Effector memory CD8-positive, alpha-beta T cell (primary cell): ENCODE measurements at places on chromosomes 12 and 14.

DNA sequence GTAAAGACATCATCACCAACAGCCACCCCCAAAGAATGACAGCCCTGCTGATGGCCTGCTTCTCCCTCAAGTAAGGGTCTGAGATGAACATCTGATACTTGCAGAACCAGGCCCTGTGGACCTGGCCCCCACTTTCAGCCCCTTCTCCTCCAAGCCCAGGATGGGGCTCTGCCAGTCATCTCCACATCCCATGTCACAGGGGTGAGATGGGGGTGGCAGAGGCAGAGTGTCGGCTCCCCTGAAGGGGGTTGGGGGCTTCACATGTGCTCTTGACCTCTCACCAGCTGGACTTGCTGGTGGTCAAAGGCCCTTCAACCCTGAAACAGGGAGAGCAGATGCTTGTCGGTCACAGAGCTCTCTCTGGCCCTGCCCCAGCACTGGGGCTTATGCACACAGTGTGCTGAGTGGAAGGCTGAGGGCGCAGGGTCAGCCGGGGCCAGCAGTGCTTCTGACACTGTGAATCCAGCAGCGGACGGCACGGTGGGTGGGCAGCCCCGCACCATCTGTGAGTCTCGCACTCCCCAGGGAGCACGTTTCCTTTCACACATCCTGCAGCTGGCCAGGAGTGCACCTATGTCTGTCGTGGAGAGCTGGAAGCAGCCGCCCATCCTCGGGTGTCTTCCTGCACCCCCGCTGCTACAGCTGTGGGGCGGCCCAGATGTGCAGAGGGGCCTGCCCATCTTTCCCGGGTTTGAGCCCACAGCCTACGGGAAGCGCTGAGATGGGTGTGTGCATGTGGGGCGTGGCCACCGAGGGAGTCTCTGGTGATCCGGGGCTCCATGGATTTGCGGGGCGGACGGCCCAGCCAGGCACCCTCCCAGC is 94.3 kb downstream of the ADGRD1 start:
- H3K36me3 ChIP-seq: peaks cover 3% of the 10 kb centered on the region
- DNase-seq: no peak
- H3K27ac ChIP-seq: no peak overlapping the region
- H3K27me3 ChIP-seq: peaks cover 12% of the 10 kb centered on the region

GRCh38 chr12:4891866-4892265 is 17.8 kb upstream of the KCNA1 start:
- H3K36me3 ChIP-seq: no peaks in the 10 kb centered on the region
- no peak overlapping the region for H3K4me3 ChIP-seq
- DNase-seq: no peak
- no peaks in the 10 kb centered on the region for H3K4me1 ChIP-seq
- peaks cover 38% of the 10 kb centered on the region for H3K27me3 ChIP-seq

DNA sequence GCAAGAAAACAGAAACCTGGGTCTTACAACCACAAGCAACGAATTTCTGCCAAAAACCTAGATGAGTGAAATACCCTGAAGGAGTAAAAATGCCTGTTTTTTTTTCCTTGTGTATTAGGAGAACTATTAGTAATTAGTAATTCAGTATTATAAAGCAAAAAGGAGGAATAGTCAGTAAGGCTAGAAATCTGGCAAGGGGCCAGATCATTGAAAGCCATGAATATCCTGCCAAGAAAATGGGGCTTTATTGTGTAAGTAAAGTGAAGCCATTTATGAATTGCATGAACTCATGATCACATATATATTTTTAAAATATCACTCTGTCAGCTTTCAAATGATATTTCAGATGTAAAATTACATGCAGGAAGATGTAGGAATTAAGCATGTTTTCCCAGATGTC is 57.9 kb downstream of the TXNDC16 start:
- no peak for DNase-seq
- no peak overlapping the region for H3K4me3 ChIP-seq
- H3K27me3 ChIP-seq: no peaks in the 10 kb centered on the region
- no peaks in the 10 kb centered on the region for H3K4me1 ChIP-seq
- no peak overlapping the region for H3K27ac ChIP-seq

- H3K27ac ChIP-seq: no peak overlapping the region
- no peaks in the 10 kb centered on the region for H3K27me3 ChIP-seq
- no peak for DNase-seq
These were observed 183.8 kb downstream of the TTC7B start for GRCh38 chr14:90632451-90632850.

DNA sequence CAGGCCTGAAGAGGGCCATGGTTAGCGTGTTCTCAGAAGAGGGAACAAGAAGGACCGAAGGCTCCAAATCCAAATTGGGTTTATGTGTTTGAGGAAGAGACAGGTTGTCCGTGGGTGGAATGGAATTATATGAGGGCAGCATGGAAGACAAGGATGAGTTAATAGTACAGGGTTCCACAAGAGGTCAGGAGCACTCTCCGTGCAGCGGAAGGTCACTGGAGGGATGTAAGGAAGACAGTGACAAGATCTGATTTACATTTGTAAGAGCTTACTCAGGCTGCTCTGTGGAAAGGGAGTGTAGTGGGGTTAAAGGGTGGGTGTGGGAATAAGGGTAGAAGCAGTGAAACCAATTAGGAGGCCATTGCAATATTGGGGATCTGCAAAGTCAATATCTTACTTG is 97.0 kb downstream of the TPH2 start:
- H3K27me3 ChIP-seq: no peaks in the 10 kb centered on the region
- no peak for DNase-seq
- H3K4me1 ChIP-seq: no peaks in the 10 kb centered on the region
- H3K36me3 ChIP-seq: no peaks in the 10 kb centered on the region
- no peak overlapping the region for H3K27ac ChIP-seq
- no peak overlapping the region for H3K4me3 ChIP-seq

DNA sequence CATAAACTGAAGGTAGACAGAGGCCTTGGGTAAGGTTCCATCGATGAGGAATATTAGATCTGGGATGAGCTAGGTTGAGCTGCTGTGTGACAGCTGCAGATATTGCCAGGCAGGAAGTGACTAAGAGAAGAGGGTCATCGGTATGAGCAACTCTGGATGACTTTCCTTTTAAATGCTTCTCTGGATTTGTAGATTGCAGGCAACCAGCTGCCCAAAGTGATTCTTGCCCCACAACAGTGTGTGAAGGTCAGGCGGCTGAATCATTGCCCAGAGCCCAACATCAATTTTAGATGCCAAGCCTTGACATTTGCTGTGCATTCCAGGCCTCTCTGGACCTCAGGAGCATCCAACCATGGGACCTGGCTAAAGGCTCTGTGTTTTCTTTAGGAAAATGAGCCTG is 255.9 kb downstream of the DPF3 start:
- no peak overlapping the region for H3K4me3 ChIP-seq
- no peak overlapping the region for H3K27ac ChIP-seq
- H3K4me1 ChIP-seq: peaks cover 3% of the 10 kb centered on the region
- H3K36me3 ChIP-seq: no peaks in the 10 kb centered on the region

DNA sequence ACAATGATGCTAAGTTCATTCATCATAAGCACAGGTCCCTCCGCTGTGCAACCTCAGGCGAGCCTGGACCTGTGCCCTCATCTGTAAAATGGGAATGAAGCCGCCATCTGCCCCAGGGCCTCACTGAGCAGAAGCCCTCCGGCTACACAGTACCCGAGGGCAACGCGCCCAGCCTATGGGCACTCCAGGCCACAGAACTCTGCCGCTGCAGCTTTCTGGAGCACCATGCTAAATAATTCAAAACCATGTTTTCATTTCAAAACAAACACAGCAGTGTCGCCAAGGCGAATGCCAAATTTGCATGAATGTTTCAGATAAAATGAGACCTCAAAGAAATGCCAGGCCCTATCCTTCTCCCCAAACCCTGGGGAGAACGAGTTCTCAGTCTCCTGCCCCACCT is 4.0 kb downstream of the NCOR2 start:
- H3K4me3 ChIP-seq: no peak overlapping the region
- H3K4me1 ChIP-seq: peaks cover 34% of the 10 kb centered on the region
- DNase-seq: no peak
- no peak overlapping the region for H3K27ac ChIP-seq
- no peaks in the 10 kb centered on the region for H3K27me3 ChIP-seq

- peaks cover 2% of the 10 kb centered on the region for H3K4me1 ChIP-seq
- no peak for DNase-seq
- no peak overlapping the region for H3K27ac ChIP-seq
- no peaks in the 10 kb centered on the region for H3K36me3 ChIP-seq
These were observed 34.9 kb downstream of the CACNA2D4 start for GRCh38 chr12:1883513-1883912.

- DNase-seq: no peak
- H3K4me3 ChIP-seq: no peak overlapping the region
- H3K4me1 ChIP-seq: peaks cover 1% of the 10 kb centered on the region
- no peaks in the 10 kb centered on the region for H3K27me3 ChIP-seq
These were observed 17.0 kb downstream of the CAMKK2 start for GRCh38 chr12:121279507-121279915.

DNA sequence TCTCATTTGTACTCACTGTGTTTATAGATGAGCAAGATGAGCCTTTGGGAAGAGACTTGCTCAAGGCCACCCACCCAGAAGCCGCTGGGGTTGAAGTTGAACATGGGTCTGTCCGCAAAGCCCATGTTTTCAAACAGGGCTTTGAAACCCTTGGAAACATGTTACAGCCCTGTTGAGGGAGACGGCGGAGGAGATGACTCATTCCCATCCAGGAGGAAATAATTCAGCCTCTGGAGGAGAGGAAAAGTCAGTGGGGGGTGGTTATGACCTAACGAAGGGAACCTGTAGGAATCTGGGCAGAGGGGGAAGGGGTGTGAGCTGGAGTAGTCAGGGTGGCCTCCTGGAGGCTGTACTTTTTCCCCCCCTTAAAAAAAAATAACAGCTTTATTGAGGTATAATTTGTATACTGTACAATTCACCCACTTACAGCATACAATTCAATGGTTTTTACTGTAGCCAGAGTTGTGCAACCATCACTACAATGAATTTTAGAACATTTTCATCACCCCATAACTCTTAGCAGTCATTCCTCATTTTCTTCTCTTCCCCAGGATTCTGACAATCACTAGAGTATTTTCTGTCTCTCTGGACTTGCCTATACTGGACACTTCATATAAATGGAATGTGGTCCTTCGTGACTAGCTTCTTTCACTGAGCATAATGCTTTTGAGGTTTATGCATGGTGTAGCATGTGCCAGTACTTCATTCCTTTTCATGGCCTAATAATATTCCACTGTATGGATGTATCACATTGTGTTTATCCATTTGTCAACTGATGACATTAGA is 1.9 kb upstream of the RIN3 start:
- peaks cover 41% of the 10 kb centered on the region for H3K4me1 ChIP-seq
- H3K4me3 ChIP-seq: no peak overlapping the region
- no peaks in the 10 kb centered on the region for H3K27me3 ChIP-seq
- H3K27ac ChIP-seq: peak overlapping the region; percentile 92

DNA sequence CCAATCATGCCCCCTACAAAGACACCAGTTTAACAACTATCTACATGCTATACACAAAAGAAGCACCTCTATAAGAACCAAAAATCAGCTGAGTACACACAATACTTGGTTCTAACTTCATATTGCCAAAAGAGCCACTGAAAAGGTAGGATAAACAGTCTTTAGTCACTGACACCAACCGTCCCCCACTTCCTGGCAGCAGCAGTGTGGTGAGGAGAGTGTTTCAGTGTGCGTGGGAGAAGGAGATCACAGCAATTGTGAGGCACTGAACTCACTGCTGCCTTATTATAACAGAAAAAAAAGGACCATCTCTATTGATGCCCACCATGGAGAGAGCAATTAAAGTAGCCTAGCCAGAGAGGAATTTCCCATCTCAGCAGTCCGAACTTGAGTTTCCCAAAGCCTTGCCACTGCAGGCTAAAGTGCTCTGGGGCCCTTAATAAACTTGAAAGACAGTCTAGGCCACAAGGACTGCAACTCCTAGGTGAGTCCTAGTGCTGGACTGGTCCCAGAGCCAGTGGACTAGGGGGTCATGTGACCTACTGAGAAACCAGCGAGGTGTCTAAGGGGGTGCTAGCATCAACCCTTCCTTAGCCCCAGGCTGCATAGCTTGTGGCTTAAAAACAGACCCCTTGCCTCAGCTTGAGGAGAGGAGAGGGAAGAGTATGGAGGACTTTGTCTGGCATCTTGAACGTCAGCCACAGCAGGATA is 37.1 kb upstream of the LMNTD1 start:
- no peaks in the 10 kb centered on the region for H3K4me1 ChIP-seq
- no peak overlapping the region for H3K4me3 ChIP-seq
- DNase-seq: no peak

DNA sequence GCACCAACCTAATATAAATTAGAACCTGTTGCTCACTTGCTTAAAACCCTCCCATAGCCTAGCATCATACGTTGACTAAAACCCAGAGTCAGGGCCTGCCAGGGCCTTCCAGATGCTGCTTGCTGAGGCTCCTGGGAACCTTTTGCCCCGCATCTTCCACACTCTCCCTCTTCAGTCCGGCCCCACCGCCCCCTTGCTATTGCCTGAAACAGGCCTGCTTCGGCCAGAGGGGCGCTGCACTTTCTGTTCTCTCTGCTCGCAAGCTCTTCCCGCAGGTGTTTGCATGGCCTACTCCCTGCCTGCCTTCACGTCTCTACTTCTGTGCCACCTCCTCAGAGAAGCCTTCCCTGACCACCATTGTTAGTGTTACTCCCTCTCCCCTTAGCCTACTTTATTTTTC is 13.7 kb upstream of the TCTN2 start:
- H3K4me3 ChIP-seq: no peak overlapping the region
- DNase-seq: no peak

DNA sequence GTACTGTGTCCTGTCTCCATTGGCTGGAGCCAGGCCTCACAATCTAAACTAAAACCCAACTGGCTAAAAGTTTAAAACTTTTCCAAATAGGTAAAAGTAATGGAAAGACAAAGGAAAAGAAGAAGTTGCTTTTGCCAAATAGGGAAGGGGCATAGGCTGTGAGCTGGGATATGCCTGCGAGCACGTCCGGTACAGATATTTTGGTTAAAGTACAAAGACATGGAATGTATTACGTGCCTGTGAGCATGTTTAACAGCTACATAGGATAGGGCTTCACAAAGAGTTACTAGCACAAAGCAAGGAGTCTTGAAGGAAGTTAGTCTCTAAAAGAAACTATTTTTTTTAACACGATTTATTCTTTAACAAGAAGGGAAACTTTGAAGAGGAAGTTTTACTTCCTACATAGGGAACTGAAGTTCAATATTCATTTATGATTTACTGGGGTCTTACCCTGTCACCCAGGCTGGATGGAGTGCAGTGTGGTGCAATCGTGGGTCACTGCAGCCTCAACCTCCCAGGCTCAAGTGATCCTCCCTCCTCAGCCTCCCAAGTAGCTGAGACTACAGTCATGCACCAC is 41.9 kb upstream of the INF2 start:
- H3K27me3 ChIP-seq: peaks cover 43% of the 10 kb centered on the region
- DNase-seq: no peak
- no peaks in the 10 kb centered on the region for H3K36me3 ChIP-seq

GRCh38 chr12:104858611-104859543 is 99.2 kb downstream of the SLC41A2 start:
- no peaks in the 10 kb centered on the region for H3K4me1 ChIP-seq
- DNase-seq: no peak
- H3K27me3 ChIP-seq: no peaks in the 10 kb centered on the region
- no peak overlapping the region for H3K27ac ChIP-seq
- no peaks in the 10 kb centered on the region for H3K36me3 ChIP-seq

- no peak for DNase-seq
- H3K27ac ChIP-seq: no peak overlapping the region
- no peaks in the 10 kb centered on the region for H3K4me1 ChIP-seq
- H3K27me3 ChIP-seq: peaks cover 7% of the 10 kb centered on the region
- no peak overlapping the region for H3K4me3 ChIP-seq
These were observed 384.8 kb downstream of the BMP4 start for GRCh38 chr14:53571641-53572328.
